ENCODE measurements at places on chromosomes 6 and 20.

DNA sequence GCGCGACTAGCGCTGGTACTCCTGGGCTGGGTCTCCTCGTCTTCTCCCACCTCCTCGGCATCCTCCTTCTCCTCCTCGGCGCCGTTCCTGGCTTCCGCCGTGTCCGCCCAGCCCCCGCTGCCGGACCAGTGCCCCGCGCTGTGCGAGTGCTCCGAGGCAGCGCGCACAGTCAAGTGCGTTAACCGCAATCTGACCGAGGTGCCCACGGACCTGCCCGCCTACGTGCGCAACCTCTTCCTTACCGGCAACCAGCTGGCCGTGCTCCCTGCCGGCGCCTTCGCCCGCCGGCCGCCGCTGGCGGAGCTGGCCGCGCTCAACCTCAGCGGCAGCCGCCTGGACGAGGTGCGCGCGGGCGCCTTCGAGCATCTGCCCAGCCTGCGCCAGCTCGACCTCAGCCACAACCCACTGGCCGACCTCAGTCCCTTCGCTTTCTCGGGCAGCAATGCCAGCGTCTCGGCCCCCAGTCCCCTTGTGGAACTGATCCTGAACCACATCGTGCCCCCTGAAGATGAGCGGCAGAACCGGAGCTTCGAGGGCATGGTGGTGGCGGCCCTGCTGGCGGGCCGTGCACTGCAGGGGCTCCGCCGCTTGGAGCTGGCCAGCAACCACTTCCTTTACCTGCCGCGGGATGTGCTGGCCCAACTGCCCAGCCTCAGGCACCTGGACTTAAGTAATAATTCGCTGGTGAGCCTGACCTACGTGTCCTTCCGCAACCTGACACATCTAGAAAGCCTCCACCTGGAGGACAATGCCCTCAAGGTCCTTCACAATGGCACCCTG lies 1.6 kb downstream of the TPBG start:
- DNase-seq = no peak

DNA sequence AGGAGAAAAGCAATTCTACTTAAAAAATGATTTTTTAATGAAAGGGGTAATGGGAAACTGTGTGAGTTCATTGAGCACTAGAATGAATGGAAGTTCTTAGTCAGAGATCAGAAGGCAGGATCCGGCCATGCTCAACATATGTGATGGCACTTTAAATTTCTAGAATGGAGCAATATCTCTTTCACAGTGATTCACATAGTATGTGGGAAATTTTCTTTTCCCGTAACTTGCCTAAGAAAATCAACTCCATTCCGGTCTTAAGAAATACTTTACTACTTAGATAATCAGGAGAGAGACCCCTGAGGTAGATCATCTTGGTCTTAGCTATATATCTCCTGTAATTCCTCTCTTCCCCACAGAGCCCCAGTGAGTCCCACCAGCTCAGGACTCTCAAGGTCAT lies 131.8 kb downstream of the SCML4 start:
- no peak for DNase-seq

- no peak for DNase-seq
These were observed 15.7 kb downstream of the NRSN2 start for GRCh38 chr20:362271-363254.

DNA sequence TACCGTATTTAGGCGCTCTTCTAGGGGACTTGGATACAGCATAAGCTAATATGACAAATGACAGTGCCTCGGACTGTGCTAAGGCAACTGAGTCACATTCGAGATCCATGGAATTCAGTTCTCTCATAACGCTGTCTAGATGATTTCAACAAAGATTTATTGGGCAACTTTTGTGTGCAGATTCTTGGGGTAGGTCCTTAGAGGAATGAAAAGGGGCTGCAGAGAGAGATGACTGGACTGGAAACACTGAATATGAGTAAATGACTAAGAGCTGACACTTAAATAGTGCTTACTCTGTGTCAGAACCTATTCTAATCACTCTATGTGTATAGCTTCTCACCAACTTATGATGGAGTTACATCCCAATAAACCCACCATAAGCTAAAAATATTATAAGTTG lies 36.4 kb upstream of the MARCKS start:
- no peak for DNase-seq

- no peak for DNase-seq
These were observed 19.7 kb upstream of the GTSF1L start for GRCh38 chr20:43746344-43747137.
